ENCODE measurements at places on chromosomes 6 and 20. TPM values are rescaled to one million over a fixed set of nuclear protein-coding genes. Genes with fewer than 3 reads are reported as not detected.

The NT5E gene
- total RNA-seq = 18.0 TPM

GRCh38 chr6:130105996-130106704 lies 87.8 kb downstream of the L3MBTL3 start:
- no peaks in the 10 kb centered on the region for H3K36me3 ChIP-seq
- H3K27me3 ChIP-seq = no peaks in the 10 kb centered on the region
- H3K4me1 ChIP-seq = no peaks in the 10 kb centered on the region

DNA sequence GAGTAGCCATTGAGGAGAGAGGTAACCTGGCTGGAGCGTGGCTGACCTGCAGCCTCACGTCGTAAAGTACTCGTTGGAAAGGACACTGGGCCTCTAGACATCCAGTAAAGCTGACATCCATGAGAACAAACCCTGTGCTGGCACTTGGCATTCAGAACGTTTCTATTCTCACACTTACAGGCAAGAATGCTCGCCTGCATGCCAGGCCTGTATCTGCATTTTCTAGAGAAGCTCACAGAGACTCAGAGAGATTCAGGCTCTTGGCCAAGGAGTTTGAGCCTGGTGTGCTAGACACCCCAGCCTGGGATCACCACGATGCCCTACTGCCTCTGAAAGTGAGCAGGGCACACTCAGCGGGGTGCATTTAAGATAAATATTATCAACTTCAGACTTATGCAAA lies 379.8 kb upstream of the CDH4 start:
- no peak overlapping the region for H3K4me3 ChIP-seq
- no peaks in the 10 kb centered on the region for H3K36me3 ChIP-seq
- no peak for DNase-seq
- no peak overlapping the region for H3K27ac ChIP-seq

- peaks cover 27% of the 10 kb centered on the region for H3K36me3 ChIP-seq
- peak overlapping the region; percentile 81 for H3K27ac ChIP-seq
- DNase-seq = no peak
- no peaks in the 10 kb centered on the region for H3K27me3 ChIP-seq
- H3K4me1 ChIP-seq = peaks cover 91% of the 10 kb centered on the region
Observed at GRCh38 chr20:46399401-46399800, 7.0 kb downstream of the ELMO2 start.

The MTCH1 gene
- total RNA-seq = 194 TPM

- no peak overlapping the region for H3K27ac ChIP-seq
- DNase-seq = no peak
- peaks cover 64% of the 10 kb centered on the region for H3K36me3 ChIP-seq
- no peak overlapping the region for H3K4me3 ChIP-seq
Observed at GRCh38 chr20:46394872-46395760, 11.3 kb downstream of the ELMO2 start.

Data from lower lobe of right lung (tissue), 2 donors.